ENCODE measurements at places on chromosomes 2 and 18.

- DNase-seq = no peak
These were observed 26.8 kb downstream of the MRPL35 start for GRCh38 chr2:86226070-86226469.

DNA sequence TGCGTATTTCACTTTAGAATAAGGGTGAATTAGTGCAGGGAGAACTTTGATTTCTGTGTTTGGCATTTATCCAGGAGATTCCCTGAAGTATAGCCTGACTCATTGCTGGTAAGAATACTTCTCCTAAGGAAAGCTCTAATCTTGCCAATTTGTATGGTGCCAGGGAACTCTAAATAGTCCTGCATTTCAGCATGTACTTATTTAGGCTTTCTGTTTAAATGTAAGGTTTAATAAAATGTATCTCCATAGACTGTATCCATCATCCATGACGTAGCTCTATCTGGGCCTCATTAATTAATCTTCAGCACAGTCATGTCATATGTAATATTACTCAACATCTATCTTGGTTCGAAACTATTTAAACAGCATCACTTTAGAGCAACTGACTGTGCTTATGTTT is 127.7 kb downstream of the DOK6 start:
- DNase-seq = no peak

DNA sequence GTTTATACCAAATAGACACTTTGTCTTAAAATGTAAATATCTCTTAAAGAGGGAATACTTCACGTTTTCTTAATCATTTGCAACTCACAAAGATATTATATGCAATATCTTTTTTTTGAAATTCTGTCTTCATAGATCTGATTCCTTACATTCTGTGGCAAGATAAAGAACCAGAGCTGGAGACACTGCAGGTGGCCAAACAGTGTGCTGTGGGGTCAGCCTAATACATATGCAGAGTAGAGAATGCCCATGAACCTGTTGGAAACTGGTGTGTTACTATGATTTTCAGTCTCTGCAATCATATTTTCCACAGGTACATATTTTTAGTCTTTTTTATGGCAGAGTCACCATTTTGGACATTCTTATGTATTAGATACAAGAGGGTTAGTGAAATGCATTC is 229.6 kb upstream of the CHST9 start:
- DNase-seq = no peak

DNA sequence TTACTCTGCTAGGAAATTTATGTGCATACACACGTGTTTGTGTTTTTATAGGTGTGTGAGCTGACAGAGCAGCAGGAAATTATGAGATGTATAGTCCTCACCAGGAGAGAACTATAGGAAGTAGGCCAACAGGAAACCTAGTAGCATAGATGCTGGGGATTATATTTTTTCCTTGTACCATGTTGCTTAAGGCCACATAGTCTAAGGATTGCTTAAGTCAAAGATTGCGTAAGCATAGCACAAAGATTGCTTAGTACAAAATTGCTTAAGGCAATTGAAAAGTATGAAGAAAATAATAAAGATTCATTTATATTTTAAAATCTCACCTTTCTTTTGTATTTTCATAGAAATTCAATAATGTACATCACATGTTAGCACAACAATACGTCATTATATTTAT is 18.7 kb upstream of the CCDC102B start:
- DNase-seq = no peak

DNA sequence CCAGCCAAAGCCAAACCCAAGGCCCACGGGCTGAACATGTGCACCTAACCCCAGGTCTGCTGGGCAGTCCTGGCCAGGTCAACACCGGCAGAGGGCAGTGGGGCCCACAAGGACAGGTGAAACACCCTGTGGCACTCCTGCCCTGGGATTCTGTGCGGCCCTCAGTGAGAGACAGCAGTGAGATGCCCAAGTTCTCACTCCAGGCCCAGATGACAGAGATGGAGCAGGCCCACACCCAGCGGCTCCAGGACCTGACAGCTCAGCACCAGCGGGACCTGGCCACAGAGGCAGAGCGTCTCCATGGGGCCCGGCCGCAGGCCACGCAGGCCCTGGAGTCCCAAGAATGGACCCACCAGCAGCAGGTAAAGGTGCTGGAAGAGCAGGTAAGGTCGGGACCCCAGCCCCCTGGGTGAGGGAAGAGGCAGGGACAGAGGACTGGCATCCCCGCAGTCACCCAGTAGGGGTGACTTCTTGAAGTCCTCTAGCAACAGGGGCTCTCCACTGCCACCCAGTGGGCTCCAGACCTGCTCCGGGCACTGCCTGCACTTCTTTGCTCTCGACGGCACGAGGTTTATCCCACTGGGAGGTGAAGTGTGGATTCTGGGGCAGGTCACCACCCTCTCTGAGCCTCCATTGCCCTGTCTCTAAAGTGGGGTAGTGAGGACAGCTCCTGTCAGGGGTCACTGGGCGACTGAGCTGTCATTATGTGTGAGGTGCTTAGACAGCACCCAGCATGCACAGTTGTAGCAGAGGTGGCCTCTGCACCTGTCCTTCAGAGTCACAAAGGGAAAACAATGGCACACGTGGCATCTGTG is 8.8 kb upstream of the SNED1 start:
- no peak for DNase-seq

- DNase-seq = no peak
These were observed 6.8 kb upstream of the EHD3 start for GRCh38 chr2:31227110-31227509.

DNA sequence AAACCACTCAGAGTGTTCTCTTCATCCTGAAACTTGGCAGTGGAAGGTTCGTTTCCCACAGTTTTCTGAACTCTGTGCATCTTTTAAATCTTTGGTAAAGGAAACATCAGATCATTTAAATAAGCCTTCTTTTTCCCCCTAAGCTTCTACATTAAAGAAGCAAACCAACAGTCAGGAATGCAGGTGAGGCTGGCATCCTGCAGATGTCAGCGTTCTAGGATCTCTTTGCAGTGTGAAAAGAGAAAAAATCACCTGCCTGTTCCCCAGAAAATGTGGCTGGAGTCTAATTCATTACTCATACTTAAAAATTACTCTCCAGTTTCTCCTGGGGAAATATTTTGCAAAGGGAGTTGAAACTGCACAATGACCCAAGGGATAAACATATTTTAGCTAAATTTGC is 64.5 kb upstream of the ZCCHC2 start:
- no peak for DNase-seq

DNA sequence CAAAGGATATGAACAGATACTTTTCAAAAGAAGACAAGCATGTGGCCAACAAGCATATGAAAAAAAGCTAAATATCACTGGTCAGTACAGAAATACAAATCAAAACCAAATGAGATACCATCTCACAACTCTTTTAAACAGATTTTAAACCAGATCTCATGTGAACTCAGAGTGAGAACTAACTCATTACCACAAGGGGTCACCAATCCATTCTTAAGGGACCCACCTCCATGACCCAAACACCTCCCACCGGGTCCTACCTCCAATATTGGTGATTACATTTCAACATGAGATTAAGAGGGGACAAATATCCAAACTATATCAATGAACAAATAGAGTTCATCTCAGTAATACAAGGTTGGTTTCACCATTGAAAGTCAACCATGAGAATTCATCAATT is 319.8 kb upstream of the GULP1 start:
- DNase-seq = no peak

DNA sequence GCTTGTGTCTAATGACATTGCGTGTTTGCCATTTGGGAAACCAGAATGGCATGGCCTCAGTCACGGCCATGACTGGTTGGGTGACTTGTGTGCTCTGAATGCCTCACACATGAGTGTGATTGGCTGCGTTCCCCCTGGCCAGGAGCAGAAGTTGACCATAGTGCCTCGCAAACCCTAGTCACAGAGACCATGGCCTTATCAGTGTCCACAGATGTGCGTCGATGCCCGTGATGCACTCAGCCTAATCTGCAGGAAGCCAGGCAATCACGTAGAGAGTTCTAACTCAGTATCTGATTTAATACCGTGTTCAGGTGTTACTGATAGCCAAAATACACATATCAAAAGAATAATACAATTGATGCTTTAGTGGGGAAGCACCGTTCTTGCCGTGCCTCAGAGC is 64.0 kb downstream of the BOLA3 start:
- no peak for DNase-seq

- DNase-seq = no peak
These were observed 87.0 kb upstream of the TMEM200C start for GRCh38 chr18:5982332-5982731.

GRCh38 chr2:39243469-39244123 is at the start of gene CDKL4:
Gene CDKL4, minus strand, starts transcription at chr2:39243970.
- peak; percentile 75 for DNase-seq

GRCh38 chr2:28717339-28717758 is 34.3 kb upstream of the PPP1CB start:
- DNase-seq = peak; percentile 70

- DNase-seq = no peak
These were observed 293.8 kb downstream of the LRRTM4 start for GRCh38 chr2:77228391-77228790.

DNA sequence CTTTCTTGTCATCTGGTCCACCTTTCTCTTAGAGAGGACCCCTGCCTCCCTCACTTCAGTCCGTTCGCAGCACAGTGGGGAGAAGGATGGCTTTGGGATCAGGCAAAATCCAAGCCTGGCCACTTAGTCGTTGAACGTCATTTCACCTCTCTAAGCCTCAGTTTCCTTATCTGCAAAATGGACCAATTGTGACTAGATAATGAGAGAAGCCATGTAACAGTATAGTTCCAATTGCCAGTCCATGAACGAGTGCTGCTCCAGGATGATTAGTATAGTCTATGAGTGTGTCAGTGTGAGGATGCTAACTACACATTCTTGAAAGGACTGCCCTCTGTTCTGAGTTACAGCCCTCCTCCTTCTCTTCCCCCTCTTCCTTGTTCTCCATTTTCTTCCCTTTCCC is 1.1 kb downstream of the INHA start:
- DNase-seq = no peak

DNA sequence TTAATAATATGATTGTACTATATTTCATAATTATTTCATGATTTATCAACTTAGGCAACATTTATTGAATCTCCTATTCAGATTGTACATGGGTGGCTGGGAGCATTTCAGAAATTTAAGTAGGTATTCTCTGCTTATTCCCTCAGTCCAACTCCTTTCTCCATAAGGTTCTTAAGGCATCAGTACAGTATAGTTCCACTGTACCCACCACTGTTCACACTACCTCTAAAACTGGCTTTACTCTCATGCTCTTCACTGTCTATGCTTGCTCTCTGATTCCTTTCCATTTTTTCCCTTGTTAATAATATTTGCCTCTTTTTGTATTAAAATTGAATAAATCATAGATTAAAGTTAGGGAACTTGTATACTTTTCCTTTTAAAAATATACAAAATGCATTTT is 89.8 kb downstream of the EHBP1 start:
- no peak for DNase-seq

GRCh38 chr2:14223576-14223975 is 408.9 kb upstream of the LRATD1 start:
- no peak for DNase-seq

- no peak for DNase-seq
These were observed 613.0 kb upstream of the FSHR start for GRCh38 chr2:49767316-49767715.

- DNase-seq = no peak
These were observed 96.8 kb upstream of the RPRM start for GRCh38 chr2:153575171-153575853.

- DNase-seq = no peak
These were observed 763.4 kb upstream of the NRXN1 start for GRCh38 chr2:51795248-51795888.

- DNase-seq = no peak
These were observed 618.8 kb downstream of the SOCS6 start for GRCh38 chr18:70907673-70908072.

- peak; percentile 17 for DNase-seq
These were observed 1202.5 kb downstream of the DSC3 start for GRCh38 chr18:29840089-29840488.

GRCh38 chr18:36469461-36469860 is 171.9 kb downstream of the FHOD3 start:
- DNase-seq = no peak

GRCh38 chr2:47187069-47187468 is 32.0 kb upstream of the STPG4 start:
- DNase-seq = no peak

GRCh38 chr2:30373881-30374302 is 73.2 kb upstream of the LCLAT1 start:
- peak; percentile 75 for DNase-seq

GRCh38 chr18:50044402-50044801 is 150.5 kb downstream of the MYO5B start:
- no peak for DNase-seq

GRCh38 chr2:9137379-9138150 is 69.0 kb upstream of the ASAP2 start:
- DNase-seq = no peak

- peak; percentile 27 for DNase-seq
These were observed 35.0 kb downstream of the SRSF7 start for GRCh38 chr2:38716185-38716584.

- DNase-seq = no peak
These were observed 14.1 kb upstream of the GMPPA start for GRCh38 chr2:219484343-219485200.

GRCh38 chr2:105490956-105491355 is 92.1 kb upstream of the FHL2 start:
- no peak for DNase-seq

DNA sequence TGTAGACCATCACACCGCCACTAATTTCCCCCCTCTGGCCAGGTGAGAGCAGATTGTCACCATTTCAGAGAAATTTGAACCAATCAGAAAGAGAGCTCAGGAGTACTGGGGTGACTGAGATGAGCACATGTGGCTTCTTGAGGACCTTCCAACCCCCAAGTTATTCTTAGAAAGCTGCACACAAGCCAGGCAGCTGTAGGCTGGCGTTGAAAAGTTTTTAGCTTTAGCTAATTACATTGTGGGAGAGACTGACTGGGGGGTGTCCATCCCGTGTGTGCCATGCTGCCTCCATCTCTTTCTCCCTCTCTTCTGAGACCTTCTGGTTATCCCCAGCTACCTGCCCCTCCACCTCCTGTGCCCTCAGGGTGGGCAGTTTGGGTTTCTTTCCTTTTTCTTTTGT is 154.0 kb downstream of the AGAP1 start:
- DNase-seq = no peak

GRCh38 chr2:135985826-135986393 is 484 bp upstream of the DARS1 start:
- no peak for DNase-seq

- DNase-seq = no peak
These were observed 287.3 kb downstream of the CMPK2 start for GRCh38 chr2:6578416-6578815.

GRCh38 chr2:46229134-46230063 is 67.8 kb upstream of the EPAS1 start:
- DNase-seq = no peak

- DNase-seq = no peak
These were observed 108.6 kb upstream of the NYAP2 start for GRCh38 chr2:225290757-225291400.
